ENCODE measurements at places on chromosomes 7 and 10.

GRCh38 chr7:3844540-3845151 lies 543.6 kb downstream of the SDK1 start:
- no peak for DNase-seq

DNA sequence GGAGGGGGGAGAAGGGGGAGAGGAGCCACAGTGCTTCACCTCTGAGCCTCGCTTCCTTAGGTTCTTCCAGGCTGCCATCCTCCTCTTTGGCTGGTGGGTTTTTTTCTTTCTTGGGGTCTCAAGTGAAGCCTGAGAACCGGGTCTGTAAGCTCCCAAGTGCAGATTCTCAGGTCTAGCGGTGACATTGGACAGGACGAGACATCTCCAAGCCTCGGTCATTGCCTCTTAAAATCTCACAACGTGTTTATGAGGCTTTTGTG lies 817 bp upstream of the IL15RA start:
- DNase-seq = no peak

GRCh38 chr10:76543655-76544054 lies 1094.0 kb downstream of the KCNMA1 start:
- DNase-seq = no peak

DNA sequence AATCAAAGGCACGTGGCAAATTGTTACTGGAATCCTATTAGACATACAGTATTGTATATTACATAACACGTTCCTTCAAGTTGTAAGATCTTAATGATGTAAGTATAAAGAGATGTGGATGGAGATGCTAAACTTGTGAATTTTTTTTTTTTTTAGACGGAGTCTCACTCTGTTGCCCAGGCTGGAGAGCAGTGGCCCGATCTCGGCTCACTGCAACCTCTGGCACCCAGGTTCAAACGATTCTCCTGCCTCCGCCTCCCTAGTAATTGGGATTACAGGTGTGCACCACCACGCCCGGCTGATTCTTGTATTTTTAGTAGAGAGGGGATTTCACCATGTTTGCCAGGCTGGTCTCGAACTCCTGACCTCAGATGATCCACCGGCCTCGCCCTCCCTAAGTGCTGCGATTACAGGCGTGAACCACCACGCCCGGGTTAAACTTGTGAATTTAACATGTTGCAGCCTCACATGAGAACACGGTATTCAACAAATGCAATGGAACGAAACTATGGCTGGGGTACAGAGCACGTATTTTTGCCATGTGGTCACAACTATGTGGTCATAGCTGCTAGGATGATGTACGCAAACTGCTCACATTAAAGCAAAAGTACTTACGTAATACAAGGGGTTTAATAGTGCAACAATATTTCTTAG lies 818 bp upstream of the SUPV3L1 start:
- no peak for DNase-seq

- no peak for DNase-seq
These were observed 39.5 kb upstream of the FOXK1 start for GRCh38 chr7:4642468-4643203.

GRCh38 chr10:79443338-79444198 lies 1.9 kb downstream of the ZCCHC24 start:
- no peak for DNase-seq

DNA sequence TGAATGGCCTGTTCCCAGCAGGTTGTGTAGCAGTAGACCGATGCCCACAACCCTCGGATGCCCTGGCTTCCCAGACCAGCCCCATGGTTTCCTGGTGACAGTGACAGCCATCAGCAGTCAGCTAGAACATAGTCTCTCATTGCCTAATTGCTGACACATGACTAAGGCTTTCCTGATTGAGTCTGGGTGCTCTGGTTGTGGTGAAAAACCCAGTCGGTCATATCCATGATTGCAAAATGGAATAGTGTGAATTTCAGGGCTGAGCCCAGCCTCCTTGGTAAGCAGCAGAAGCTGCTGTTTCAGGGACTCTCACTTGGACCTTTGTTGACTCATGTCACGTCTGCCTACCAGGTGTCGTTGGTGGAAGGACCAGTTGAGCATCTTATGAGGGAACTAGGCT lies 36.6 kb downstream of the POR start:
- no peak for DNase-seq

DNA sequence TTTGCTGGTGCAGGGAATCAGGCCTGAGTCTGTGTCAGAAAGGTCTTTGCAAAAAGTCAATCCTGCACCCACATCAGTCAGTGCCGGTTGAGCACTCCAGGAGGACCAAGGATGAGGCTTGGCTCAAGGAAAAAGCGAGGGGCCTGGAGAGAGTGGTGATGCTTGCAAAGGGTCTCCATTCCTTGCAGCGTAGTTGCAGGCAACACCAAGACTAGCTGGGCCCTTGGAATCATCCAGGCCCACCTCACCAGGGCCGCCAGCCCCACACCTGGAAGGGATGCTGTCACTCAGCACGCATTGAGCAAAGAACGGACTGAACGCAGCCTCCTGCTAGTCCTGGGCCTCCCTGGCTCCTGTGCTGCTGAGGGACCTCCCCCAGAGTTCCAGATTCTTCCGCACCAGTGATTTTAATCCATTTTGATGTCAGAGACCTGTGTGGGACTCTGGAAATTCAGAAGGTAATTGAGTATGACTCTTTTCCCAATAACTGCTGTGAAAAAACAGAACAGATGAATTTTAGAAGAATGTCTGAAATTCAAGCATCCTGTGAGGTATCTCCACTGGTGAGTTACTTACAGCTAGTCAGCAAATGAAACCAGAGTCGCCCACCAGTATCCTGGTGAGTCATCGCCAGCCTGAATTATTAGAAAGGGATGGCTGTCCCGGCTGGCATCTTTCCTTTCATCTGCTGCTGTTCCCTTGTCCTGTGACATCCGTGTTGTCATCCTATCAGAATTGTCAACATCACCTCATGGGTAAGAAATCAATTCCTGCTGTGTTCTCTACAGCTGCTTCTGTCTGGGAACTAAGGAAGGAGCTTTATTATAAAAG lies 150.8 kb upstream of the NPS start:
- no peak for DNase-seq

DNA sequence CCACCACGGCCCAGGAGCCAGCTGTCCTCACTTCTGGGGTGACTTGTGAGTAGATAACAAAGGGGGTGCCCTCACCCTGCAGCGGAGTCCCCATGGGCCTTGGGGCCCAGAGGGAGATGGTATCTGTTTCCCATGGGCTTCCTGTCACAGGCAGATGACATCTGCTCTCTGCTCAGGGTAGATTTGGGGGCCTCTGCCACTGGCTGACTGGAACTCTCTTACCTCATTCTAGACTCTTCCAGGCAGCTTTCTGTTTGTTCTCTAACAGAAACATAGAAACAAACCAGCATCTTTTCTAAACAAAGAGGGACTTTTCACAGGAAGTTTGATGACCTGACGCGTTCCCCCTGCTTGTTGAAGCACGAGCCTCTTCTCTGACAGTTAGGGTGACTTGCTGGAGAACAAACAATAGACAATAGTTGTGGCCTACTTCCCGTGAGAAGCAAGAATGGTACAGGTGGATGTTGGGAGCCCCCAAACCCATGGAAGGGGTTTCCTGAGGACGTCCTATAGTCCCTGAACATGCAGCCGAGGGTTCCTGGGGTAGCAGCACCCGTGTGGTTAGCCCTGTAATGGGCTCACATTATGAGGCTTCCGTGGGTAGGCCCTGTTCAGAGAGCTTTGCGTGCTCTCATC lies 61.6 kb downstream of the GRK5 start:
- DNase-seq = no peak

DNA sequence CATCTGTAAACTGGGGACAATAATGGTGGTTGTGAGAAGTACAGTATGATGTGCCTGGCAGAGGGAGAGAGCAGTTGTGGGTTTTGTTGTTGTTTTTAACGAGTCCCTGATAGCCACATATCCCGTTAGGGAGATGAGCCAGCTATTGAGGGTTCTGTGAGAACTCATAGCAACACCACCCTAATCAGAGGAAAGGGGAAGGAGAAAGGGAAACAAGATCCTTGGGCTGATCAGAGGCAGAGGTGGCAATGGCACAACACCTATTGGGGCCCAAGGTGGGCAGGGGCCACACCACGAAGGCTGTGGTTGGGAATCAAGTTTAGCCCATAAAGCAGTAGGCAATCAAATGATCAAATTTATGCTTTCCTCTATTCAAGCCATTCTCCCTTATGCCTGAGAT lies 1.7 kb upstream of the MRPS24 start:
- no peak for DNase-seq

DNA sequence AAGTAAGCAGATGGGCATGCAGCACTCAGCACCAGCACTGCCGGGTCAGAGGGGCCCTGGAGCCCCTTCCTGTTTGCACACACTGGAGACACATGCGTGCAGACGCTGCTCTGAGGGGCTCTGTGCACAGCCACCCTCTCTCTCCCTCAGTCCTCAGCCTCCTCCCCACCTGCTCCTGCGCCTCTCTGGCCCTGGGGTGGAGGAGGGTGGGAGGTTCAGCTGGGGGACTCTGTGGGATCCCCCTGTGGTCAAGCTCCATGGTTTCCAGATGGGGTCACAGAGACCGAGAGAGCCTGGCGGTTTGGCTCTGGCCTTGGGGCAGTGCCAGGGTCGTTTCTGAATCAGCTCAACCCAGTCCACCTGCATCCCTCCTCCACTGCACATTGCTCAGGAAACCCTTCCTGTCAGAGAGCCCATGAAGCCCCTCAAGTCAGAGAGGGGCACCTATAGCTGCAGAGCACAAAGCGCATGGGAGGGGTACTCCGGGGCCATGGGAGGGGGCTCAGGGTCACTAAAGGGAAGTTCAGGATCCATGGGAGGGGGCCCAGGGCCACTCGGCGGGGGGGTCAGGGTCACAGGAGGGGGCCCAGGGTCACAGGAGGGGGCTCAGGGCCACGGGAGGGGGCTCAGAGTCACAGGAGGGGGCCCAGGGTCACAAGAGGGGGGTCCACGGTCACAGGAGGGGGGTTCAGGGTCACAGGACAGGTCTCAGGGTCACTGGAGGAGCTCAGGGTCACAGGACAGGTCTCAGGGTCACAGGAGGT lies 161.7 kb downstream of the ADARB2 start:
- DNase-seq = no peak

GRCh38 chr10:71747551-71748523 lies 25.5 kb downstream of the VSIR start:
- DNase-seq = no peak

- no peak for DNase-seq
These were observed 62.3 kb downstream of the RAMP3 start for GRCh38 chr7:45219801-45220435.

GRCh38 chr10:57864765-57865680 lies 402.7 kb downstream of the IPMK start:
- no peak for DNase-seq

DNA sequence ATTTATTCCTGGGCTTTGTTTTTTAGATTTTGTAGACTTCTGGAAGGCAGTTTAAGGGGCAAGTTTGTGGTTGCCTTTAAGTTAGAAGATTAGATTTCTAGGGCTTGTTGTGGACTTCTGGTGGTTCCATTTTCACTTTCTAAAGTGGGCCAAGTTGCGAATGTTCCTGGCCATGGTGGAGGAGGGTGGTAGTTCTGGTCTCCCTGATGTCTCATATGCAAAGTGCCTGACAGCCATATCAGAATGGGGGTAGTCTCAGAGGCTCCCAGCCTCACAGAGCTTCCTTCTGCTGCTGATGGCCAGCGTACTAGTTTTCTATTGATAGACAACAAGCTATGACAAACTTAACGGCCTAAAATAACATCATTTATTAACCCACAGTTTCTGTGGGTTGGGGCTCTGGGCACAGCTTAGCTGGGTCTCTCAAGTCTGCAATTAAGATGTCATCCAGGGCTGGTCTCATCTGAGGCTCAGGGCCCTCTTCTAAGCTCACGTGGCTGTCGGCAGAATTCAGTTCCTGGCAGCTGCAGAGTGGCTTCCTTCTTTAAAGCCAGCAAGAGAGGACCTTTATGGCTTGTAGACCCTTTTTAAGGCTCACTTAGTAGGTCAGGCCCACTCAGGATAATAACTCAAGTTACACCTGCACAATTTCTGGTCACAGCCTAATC lies 44.8 kb downstream of the BMPER start:
- no peak for DNase-seq

- no peak for DNase-seq
These were observed 73.8 kb downstream of the SHOC2 start for GRCh38 chr10:110993024-110993693.

- peak; percentile 35 for DNase-seq
These were observed 11.3 kb downstream of the ACADSB start for GRCh38 chr10:123019941-123020703.

- no peak for DNase-seq
These were observed 29.3 kb upstream of the MTPAP start for GRCh38 chr10:30378201-30378995.

GRCh38 chr10:13822490-13822889 lies 235.7 kb downstream of the PRPF18 start:
- DNase-seq = no peak

GRCh38 chr7:1664711-1665548 lies 5.1 kb upstream of the ELFN1 start:
- DNase-seq = no peak

DNA sequence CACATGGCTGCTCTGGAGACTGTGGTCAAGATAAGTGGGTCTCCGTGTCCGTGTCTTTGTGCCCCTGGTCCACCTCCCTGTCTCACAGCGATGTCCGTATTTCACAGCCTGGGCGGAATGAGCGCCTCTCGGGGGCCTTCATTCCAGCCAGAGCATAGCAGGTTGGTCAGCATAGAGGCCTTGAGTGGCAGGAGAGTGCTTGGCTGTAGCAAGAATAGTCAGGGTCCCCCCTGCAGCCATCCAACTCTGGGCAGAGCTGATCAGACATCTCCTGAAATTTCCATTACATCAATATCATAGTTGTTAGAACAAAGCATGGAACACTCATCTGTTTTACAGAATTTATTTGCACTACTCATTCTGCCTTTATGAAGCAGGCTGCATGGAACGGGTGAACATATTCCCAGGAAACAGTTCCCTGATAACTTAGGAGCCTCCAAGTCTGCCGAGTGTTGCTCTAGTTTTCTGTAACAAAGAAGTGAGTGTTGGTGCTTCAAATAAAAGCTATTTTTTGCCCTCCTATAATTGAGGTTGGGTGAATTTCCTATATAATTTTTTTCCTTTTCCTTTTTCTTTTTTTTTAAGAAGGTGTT lies 255.3 kb downstream of the INHBA start:
- DNase-seq = no peak

Measured in NCI-H1048 (cell line).